Omental fat pad (tissue), 4 donors: ENCODE measurements at places on chromosomes 12 and 14. TPM values are rescaled to one million over a fixed set of nuclear protein-coding genes. Genes with fewer than 3 reads are reported as not detected.

The TAC3 gene
- total RNA-seq = not detected

- no peak for DNase-seq
Observed at GRCh38 chr12:93979189-93979588, 169.2 kb upstream of the PLXNC1 start.

The STYK1 gene
- total RNA-seq = 0.32 TPM

GRCh38 chr14:62071039-62071438 is 308.8 kb downstream of the SNAPC1 start:
- DNase-seq = no peak

DNA sequence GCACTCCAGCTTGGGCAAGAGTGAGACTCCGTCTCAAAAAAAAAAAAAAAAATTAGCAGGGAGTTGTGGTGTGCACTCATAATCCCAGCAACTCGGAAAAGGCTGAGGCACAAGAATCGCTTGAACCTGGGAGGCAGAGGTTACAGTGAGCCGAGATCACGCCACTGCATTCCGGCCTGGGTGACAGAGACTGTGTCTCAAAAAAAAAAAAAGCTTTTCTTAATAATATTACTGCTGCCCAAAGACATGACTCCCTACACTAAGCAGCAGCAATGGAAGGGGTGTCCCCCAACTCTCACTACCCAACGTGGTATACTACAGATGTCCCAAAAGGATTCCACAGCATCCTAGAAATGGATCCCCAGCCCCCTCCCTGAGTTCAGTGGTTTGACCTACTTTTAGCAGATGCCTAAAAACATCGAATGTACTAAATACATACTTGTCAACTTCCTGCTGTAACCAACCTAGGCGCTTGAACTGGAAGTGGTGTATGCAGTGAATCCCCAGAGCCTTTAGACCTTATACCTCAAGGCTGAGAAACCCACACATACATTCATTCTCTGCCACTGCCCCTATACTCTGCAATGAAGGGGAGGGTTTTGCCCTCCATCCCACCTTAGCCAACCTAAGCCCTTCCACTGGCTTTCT is 8.5 kb upstream of the FKBP11 start:
- DNase-seq = no peak

The ACVRL1 gene
- 69.3 TPM for total RNA-seq

DNA sequence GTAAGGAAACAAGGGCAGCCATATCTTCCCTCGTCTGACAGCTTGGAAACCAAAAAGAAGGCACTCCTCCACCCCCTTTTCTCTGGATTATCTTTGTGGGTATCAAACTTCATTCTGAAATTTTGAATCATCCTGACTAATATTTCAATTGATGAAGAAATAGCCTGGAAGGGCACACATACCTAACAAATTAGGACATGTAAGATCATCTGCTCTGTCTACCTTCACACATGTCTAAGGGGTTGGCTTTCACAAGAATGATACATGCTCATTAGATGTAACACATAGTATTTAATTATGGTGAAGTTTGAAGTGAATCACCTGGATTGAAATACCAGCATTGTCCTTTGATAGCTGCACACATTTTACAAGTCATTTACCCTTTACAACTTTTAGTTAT is 348.1 kb upstream of the RPL10L start:
- DNase-seq = no peak

DNA sequence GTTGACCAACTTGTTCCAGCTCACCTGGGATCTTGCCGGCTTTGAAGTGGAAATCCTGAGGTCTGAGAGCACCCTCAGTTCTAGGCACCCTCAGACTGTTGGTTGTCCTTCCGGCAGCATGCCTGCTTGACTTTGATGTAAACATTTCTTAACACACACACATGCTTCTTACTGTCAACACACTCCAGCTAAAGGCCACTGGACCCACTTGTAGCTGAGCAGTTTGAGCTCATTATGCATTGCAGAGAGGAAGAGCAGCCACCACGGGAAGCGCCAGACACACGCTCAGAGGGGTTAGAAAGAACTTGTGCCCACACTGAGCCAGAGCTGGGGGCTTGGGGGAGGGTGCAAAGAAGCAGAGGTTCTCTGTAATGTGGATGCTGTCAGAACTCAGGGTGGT is 55.8 kb downstream of the TNFAIP2 start:
- DNase-seq = no peak
